ENCODE measurements at places on chromosomes 6 and 20.
A peak's percentile ranks its signal among the peaks of the same experiment; 100 is the strongest.

- DNase-seq, result no peak
Observed at GRCh38 chr20:43178080-43178479, 11.6 kb downstream of the PTPRT start.

DNA sequence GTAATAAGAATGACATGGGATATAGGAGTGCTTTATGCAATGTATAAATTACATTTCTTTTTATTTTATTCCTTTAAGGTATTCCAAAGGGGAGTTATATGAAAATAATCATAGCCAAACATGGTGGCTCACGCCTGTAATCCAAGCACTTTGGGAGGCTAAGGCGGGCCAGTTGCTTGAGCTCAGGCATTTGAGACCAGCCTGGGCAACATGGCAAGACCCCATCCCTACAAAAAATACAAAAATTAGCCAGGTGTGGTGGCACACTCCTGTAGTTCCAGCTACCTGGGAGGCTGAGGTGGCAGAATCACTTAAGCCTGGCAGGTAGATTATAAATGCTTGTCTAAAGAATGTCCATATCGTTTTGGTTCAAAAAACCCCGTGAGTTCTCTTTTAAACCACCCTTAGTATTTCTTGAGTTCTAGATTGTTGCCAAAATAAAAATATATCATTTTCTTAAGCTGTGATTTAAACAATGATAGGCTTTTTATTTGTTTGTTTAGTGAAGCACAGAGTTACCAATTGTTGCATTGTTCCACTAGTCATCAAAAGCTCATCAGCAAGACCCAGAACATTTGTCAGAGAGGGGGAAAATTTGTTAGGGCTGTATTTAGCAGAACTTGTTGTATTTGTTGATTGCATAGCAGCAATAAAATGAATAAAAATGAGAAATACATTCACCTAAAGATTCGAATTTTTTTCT lies 146.2 kb downstream of the KHDC1L start:
- no peak for DNase-seq

DNA sequence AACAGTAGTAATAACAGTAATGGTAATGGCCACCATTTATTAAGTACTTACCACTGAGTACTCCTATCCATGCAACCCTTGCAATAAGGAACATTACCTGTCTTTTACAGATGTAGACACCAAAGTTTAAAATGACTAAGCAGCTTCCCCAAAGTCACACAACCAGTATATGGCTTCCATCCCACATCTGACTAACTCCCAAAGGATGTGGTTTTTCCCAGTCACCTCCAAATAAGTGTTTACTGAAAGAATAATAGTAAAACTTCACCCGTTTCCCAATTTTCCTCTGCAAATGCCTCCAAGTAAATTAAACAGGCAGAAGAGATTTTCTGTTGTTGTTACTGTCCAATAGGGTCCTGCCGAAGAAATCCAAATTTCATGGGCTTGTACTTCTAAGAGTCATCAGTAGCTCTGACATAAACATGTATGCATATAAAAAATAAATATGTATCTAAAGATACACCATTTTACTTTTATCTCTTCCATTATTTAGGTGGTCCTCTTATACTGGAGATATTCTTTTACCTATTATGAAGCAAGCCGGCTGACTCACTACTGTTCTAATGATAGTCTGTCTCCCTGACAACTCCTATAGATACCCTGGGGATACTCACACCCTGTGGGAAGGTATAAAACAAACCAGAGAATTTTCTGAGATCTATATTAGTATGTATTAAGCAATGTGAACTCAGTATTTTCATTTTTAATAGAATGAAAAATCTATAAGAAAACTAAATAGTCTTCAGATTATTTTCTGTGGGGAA lies 77.9 kb upstream of the ID4 start:
- no peak for DNase-seq

DNA sequence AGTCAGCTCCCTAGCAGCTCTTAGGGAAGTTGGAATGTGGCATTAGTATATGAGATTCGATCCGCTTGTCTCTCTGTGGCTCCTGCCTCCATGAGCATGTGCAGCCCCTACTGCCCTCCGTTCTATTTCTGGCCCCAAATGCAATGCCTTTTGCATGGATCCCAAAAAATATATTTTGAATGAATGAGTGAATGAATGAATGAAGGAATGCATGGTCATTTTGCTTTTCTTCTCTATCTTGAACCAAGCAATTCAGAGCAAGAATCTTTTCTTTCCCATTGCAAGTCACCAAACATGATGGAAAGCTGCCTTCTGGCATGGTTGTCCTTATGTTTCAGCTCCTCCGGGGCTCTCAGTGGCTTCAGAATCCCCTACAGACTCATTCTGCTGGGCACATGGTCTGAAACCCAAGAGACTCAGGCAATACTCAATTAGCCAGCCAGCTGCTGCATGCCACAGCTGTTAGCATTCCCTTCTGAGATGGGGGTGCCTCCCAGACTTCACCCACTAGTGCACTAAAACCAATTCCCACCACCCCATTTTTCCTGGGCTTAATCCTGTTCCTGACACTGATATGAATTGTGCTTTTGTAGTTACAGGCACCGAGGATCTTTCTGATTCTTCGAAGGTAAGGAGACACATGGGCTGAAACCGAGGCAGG lies 2.6 kb upstream of the IYD start:
- no peak for DNase-seq

- no peak for DNase-seq
Observed at GRCh38 chr20:46122071-46122470, 4.0 kb downstream of the CD40 start.

GRCh38 chr20:33569802-33570391 lies 80.0 kb downstream of the CBFA2T2 start:
- DNase-seq, result no peak

DNA sequence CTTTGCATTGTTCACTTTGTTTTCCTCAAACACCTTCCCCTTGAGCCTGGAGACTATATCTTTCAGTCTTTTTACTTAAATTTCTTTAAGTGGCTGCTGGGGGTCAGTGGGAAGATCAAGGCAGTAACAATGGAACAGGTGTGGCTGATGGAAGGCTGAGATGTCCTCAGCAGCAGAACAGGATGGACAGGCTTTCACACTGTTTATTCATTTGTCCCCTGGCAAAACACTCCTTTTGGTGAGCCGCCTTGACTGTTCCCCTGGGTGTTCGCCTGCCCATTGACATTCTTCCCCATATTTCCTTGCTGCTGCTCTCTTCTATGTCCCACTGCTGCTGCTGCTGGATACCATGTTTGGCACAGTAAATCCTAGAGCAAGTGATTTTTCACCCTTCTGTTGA lies 38.1 kb downstream of the RNF144B start:
- no peak for DNase-seq

- DNase-seq, result peak; percentile 14
Observed at GRCh38 chr6:5525209-5525608, 263.9 kb downstream of the FARS2 start.

DNA sequence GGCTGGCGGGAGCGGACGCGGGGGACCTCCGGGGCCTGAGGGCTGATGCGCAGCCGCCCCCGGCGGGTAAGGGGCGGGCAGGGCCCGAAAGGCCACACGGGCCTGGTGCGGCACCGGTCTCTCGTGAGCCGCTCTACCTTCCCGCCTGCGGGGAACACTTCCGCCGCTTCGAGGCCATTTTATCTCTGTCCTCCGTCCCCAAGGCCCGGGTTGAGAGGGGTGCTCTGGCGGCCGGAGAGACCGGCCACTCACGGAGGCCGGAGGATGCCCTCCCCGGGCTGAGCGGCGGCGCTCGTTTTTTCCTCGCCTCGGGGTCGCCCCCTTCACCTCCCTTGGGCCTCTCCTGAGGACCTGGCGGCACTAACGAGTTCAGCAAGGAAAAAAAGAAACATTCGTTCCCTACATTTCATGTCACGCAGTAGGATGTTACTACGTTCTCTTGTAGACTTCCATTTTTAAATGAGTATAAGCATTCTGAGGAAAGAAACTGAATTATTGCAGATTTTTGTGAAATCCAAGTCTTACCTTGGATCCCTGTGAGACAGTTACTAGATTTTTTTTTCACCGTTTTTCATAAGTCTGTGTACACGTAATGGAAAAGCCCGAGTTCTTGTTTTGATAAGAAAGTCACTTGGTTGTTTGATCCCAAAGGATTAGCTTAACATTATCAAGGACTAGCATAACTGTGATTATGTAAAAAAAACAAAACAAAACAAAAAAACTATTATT lies 575 bp downstream of the WTAP start:
- DNase-seq, result peak; percentile 61

DNA sequence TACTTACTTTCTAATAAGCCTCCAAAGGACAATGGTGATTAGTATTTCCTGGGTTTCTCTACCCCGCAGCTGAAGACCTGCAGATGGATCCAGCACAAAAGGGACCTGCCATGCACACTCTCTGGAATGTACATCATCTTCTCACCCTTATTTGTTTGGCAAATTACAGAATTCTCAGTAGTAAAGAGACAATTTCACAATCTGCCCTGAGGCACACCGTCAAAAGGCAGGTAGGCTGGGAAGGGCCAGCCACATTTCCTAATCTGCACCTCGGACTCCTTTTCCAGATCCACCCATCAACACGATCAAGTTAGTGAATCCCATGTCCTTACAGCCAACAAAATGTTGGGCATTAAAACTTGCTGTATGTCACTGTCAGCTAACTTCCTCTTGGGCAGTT lies 4.9 kb downstream of the OVOL2 start:
- no peak for DNase-seq

GRCh38 chr6:25309886-25310285 lies 30.7 kb downstream of the CARMIL1 start:
- DNase-seq, result peak; percentile 20

- DNase-seq, result no peak
Observed at GRCh38 chr6:87968435-87969278, 79.0 kb upstream of the SPACA1 start.

- DNase-seq, result peak; percentile 61
Observed at GRCh38 chr20:38633577-38634093, 32.0 kb downstream of the ARHGAP40 start.

- DNase-seq, result no peak
Observed at GRCh38 chr20:46047821-46048220, 18.8 kb downstream of the SLC12A5 start.

DNA sequence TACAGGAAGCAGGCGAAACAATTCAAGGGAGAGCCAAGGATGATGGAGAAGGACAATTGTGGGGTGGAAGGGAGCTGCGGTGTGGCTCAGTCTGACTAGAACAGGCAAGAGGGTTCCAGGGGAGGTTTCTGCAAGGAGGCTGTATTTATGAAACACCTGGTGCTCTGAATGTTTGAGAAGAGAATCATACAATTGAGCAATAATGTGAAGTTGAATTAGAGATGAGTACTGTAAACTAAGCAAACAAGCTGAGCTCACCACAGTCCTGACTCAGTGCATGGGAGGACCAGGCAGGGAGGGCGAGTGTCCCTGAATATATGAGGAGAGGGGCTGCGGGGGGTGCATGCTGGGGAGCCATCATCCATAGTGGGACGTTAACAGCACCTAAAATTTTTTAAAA lies 279.7 kb downstream of the KIF16B start:
- no peak for DNase-seq

DNA sequence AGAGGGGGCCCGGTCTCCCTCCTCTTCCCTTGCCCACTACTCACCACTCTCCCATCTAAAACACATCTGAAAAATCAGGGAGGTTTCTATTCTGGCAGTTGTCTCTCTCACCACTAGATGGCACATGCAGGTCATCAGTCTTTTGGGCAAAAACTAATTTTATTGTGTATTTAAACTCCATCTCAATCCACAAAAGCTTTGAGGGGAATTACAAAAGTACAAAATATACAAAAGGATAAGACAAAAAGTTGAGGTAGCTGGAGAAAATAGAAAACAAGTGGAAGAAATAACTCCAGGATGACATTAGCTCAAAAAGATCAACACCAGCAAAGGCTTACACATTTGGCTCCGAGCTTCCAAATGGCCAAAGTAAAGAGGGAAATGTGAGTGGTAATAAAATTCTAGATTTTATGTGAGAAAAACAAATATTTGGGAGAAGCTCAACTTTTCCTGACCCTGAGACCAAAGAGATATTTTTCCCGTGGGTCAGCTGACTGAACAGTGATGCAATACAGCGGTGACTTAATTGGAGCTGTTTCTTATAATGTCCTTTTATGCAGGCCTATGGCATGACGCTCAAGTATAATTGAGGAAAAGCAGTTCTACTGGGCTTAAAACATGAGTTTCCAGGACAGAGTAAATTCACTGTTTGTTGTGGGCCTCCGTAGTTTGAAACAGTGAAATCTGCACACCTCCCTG lies 79.8 kb upstream of the CHD6 start:
- DNase-seq, result peak; percentile 37

DNA sequence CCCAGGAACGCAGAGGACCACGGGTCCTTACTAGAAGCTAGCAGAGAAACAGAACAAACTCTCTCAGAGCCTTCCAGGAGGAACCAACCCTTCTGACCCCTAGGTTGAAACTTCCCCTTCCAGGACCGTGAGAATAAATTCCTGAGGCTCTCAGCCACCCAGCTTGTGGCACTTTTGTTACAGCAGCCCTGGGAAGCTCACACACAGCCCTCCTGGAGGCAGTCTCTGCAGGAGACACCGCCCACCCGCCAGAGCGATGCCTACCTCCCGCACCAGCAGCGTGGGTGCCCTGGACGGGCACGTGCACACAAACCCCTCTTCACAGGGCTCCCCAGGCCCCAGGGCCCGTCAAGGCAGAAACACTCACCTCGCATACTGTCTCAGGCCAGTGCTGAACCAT lies 4.2 kb downstream of the RNASET2 start:
- peak; percentile 72 for DNase-seq

DNA sequence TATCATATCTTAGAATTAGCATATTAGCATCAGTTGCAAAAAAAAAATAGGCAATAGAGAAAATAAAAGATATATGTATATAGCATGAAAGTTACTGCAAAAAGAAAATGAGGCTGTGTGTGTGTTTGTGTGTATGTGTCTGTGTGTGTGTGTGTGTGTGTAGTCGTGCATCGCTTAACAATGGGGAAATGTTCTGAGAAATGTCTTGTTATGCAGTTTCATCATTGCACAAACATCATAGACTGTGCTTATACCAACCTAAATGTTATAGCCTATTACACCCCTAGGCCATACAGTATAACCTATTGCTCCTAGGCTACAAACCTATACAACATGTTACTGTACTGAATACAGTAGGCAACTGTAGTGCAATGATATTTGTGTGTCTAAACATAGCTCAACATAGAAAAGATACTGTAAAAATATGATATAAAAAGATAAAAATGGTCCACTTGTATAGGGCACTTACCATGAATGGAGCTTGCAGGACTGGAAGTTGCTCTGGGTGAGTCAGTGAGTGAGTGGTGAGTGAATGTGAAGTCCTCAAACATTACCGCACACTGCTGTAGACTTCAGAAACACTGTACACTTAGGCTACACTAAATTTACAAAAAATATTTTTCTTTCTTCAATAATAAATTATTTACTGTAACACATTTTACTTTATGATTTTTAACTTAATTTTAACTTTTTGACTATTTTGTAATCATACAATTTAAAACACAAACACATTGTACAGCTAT lies 805.1 kb downstream of the KIF16B start:
- no peak for DNase-seq

DNA sequence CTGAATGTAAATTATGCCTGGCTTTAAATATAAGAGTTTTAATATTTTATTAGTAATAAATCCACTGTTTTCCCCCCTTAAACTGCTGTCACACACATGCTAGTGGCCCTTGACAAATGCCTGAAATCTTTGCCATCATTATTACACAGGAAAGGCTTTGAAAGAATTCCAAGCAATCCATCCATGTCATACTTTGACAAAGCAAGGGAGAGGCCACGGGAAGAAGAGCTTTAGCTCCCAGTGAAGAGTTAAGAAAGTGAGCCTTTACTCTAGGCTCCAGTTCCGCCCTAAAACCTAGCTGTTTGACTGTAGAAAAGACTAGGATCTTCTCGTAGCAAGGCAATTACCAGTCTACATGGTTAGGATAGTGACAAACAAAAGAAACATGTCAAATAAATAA lies 147.9 kb downstream of the GMDS start:
- DNase-seq, result no peak
